ENCODE measurements at places on chromosomes 13 and 19.

GRCh38 chr19:48616491-48617056 lies 1.7 kb upstream of the FAM83E start:
- no peak for DNase-seq

DNA sequence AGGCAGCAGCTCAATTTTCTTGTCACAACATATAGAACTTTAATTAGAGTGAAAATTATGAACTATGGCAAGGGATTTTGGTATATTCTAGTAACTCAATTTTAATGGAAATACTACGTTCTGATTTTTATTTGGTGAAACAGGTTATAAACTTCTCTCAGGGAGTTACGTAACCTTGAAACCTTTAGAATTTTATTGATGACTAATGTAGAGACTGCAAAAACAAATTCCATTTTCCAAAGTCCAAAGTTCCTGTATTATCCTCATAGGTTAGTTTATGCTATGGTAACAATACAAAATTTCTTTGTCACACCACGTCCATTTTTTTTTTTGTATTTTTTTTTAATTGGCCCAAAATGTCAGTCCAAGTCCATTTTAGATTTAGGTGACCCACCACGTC lies 185.7 kb downstream of the KLF5 start:
- no peak for DNase-seq

- no peak for DNase-seq
Observed at GRCh38 chr19:35365303-35365702, 5.6 kb upstream of the GPR42 start.

- no peak for DNase-seq
Observed at GRCh38 chr19:33811246-33811645, 14.6 kb downstream of the KCTD15 start.

GRCh38 chr13:97414392-97414791 lies 19.6 kb upstream of the RAP2A start:
- no peak for DNase-seq

GRCh38 chr19:13095934-13096927 lies 6.4 kb downstream of the LYL1 start:
- no peak for DNase-seq

- DNase-seq: no peak
Observed at GRCh38 chr19:33283589-33283988, 18.7 kb downstream of the CEBPA start.

DNA sequence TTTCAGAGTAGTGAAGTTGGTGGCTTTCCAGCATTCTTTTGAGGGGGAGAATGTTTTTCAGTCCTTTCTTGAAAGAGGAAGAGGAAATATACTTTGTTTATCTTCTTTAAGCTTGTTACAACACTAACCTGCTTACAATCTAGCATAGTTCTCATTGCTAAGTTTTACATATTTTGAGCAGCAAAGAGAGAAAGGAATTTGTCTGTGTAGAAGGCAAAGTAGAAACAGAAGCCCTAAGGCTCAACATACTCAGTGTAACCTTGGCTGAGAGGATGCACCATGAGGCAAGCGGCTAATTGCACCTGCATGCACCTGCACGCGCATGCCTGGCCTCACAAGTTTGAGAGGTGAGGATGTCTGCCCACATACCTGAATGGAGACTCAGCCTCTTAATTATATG lies 2.2 kb downstream of the FRY start:
- DNase-seq: no peak

- no peak for DNase-seq
Observed at GRCh38 chr13:46170687-46171086, 11.3 kb downstream of the LCP1 start.

GRCh38 chr19:54063350-54064116 lies at the start of gene VSTM1:
Gene VSTM1 (minus strand): TSS chr19:54063897. CDS start chr19:54063777, 120 bp downstream.
- no peak for DNase-seq

GRCh38 chr13:49629947-49630346 lies 1.6 kb downstream of the ARL11 start:
- DNase-seq: no peak

GRCh38 chr19:36152019-36152351 lies 262 bp downstream of the COX7A1 start:
- DNase-seq: no peak

DNA sequence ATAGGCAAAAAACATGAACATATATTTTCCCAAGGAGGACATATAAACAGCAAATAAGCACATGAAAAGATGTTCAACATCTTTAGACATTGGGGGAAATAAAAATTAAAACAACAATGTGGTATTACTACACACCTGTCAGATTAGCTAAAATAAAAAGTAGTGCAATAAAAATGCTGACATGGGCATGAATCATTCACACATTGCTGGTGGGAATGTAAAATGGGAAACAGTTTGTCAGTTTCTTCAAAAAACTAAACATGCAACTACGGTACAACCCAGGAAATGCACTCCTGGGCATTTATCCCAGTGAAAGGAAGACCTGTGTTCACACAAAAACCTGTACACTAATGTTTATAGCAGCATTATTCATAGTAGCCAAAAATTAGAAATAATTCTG lies 5.3 kb upstream of the SUCLA2 start:
- no peak for DNase-seq

GRCh38 chr13:109869312-109870237 lies 83.2 kb upstream of the IRS2 start:
- DNase-seq: peak; percentile 31

DNA sequence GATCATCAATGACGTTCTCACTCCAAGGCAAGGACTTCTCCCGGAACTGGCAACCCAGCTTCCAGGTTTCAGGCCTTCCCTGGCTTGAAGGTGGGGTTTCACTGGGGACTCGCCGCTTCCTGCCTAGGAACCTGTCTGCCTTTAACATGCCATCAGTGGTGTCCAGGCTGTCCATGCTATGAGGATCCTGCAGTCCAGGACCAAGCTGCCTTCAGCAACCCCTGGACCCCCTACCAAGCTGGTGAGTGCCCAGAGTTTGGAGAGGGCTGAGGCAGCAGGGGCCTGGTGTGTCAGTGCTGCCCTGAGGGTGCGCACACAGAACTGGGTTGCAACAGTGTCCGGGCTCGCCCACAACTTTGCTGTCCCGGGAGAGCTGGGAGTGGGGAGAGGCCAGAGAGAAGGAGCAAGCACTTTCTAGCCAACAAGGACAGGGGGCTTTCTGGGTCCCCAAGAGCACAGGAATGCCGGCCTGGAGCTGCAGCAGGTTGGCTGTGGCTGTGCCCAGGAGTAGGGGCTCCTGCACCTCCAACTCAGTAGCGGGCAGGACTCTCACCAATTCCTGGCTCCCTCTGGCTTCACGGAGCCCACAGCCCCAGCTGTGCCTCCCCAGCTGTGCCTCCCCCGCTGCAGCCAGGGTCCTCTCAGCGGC lies 1563.2 kb upstream of the MIR17HG start:
- DNase-seq: no peak

GRCh38 chr19:28563964-28564921 lies 648.7 kb downstream of the UQCRFS1 start:
- DNase-seq: no peak

GRCh38 chr13:51596541-51596940 lies 12.3 kb downstream of the WDFY2 start:
- no peak for DNase-seq

DNA sequence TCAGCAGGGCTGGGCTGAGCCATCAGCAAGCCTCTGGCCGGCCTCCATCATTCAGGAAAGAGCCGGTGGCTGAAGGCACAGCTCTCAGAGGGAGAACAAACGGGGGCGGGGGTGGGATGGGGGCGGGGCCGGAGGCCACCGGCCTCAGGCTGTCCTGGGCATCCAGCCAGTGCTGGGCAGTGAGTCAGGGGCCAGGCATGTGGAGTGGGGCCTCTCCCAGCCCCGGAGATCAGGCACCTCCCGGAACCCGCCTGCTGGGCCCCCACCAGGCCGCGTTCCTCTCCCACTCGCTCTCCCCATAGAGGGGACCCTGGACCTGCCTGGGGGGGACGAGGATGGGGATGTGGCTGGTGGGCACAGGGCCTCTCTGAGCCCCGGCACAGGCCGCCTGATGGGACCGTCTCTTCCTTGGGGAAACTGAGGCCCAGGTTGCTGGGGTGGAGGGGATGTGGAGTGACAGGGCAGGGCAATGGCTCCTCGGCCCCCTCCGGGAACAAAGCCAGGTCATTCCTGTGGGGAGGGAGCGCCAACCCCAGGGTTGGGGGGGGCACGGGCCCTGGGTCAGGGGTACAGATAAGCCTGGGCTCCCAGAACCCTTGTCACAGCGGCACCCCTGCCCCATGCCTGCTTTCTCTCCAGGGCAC lies 12.9 kb downstream of the SPC24 start:
- peak; percentile 90 for DNase-seq

- DNase-seq: no peak
Observed at GRCh38 chr19:42961119-42961518, 24.1 kb upstream of the PSG7 start.

DNA sequence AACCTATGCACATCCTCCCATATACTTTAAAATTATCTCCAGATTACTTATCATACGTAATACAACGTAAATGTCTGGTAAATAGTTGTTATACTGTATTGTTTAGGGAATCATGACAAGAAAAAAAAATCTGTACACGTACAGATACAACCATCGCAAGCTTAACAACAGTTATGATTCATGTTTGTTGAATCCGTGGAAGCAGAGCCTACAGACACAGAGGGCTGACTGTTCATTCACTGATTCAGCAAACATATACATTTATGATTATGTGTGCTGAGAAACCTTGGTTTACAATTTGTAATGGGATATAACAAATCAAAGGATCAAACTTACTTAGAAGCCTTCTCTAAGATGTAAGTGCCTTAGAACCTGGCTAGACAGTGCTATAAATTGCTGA lies 1.5 kb downstream of the ZNF260 start:
- DNase-seq: no peak

DNA sequence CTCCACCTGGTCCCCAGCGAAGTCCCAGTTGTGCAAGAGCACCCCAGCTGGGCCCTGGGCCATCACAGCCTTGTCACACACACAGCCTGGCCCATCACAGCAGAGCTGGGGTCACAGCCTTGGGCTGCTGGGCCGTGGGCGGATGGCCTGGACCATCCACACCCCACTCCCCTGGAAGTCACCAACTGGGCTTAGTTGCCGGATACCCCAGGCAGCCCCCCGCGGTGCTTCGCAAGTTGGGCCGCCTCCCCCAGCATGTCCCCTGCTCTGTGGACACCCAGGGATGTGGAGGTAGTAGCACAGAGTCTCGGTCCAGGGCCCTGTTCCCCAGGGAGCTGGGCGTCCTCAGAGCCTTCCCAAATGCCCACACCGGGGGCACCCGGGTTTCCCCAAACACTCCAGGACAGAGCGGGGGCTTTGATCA lies 4.5 kb upstream of the ZNF554 start:
- DNase-seq: no peak

- no peak for DNase-seq
Observed at GRCh38 chr13:63696055-63696454, 2280.4 kb upstream of the PCDH20 start.

DNA sequence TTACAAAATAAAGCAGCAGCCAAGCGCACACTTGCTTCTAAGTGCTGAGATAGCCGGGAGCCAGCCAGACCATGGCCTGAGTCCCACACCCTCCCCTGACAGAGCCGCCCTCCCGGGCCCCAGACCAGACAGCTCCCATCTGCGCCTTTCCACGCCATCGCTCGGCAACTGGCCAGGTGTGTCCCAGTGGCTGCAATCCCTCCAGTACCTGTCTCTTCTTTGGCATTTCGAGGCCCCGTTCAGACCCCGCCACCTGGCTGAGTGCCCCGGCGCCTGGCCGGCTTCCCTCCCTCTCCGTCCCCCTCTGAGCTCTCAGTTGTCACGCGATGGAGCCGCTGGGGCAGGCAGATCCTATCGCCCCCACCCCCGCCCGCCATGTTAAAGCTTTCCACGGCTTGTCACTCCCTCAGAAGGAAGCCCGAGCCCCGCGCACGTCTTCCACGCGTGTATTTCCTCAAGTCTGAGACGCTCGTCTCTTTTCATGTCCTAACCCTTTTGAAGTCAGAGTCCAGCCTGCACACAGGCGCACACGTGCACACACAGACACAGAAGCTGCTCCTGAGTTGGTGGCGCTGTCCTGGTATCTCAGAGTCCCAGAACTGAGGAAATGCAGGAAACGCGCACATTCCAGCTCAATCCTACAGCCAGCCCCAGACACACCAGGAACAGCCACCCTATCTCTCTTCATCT lies 7.9 kb downstream of the MLLT1 start:
- no peak for DNase-seq
